ENCODE measurements at places on chromosomes 2 and 18. TPM values are rescaled to one million over a fixed set of nuclear protein-coding genes. Genes with fewer than 3 reads are reported as not detected.

DNA sequence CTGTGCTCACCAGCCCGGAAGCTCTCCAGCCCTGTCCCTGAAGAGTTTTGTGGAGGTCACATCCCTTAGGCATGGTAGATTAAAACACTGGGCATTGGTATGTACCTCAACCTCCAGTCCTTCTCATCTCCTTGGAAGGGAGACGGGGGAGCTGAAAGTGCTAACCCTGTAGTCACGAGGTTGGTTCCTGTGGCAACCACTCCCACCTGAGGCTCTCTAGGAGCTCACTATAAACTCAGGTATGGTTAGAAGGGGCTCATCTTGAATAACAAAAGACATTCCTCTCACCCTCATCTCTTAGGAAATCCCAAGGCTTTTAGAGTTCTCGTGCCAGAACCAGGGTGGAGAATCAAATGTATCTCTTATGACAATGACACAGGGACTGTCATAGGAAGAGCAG is 43.0 kb upstream of the MGAT4A start:
- H3K27me3 ChIP-seq: no peaks in the 10 kb centered on the region
- peak overlapping the region; percentile 16 for H3K27ac ChIP-seq
- H3K36me3 ChIP-seq: peaks cover 3% of the 10 kb centered on the region
- H3K4me3 ChIP-seq: no peak overlapping the region

- H3K4me1 ChIP-seq: peaks cover 51% of the 10 kb centered on the region
- no peak overlapping the region for H3K4me3 ChIP-seq
- DNase-seq: no peak
- peaks cover 5% of the 10 kb centered on the region for H3K27me3 ChIP-seq
- no peak overlapping the region for H3K27ac ChIP-seq
These were observed 67.3 kb upstream of the CABLES1 start for GRCh38 chr18:23068011-23068410.

GRCh38 chr18:50190926-50191325 is 4.0 kb downstream of the MYO5B start:
- peaks cover 11% of the 10 kb centered on the region for H3K4me1 ChIP-seq
- no peaks in the 10 kb centered on the region for H3K36me3 ChIP-seq
- H3K27me3 ChIP-seq: peaks cover 63% of the 10 kb centered on the region
- no peak overlapping the region for H3K4me3 ChIP-seq

The SLC20A1 gene
- total RNA-seq: 158 TPM

The HOXD4 gene
- total RNA-seq: not detected

- H3K27ac ChIP-seq: no peak overlapping the region
- no peaks in the 10 kb centered on the region for H3K4me1 ChIP-seq
- H3K27me3 ChIP-seq: peaks cover 3% of the 10 kb centered on the region
- no peak for DNase-seq
- no peak overlapping the region for H3K4me3 ChIP-seq
- no peaks in the 10 kb centered on the region for H3K36me3 ChIP-seq
These were observed 71.8 kb upstream of the RAB12 start for GRCh38 chr18:8537400-8537799.

DNA sequence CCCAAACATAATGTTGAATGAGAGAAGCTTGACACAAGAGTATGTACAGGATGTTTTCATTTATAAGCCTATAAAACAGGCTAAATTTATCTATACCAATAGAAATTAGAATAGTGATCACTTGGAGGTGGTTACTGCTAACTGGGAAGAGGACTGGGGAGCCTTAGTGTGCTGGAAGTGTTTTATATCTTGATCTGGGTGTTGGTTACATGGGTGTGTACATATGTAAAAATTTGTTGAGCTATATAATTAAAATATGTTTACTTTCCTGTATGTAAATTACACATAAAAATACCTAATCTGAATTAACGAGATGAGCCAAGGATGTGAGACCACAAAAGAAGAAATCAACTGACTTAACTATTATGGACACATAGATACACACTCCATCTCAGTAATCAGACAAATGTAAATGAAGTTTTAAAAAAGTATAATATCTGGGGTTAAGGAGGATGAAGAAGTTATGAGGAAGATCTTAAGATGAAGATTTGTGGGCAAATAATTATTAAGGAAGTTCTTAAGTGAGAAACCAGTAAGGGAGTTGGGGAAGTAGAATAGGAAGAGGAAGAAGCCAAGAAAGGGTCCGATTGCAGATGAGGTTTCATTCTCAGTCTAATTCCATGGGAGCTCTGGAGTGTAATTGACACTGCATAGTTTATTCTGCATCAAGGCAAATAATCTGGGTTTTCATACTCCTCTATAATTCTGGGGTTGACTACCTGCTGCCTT is 32.3 kb upstream of the NABP1 start:
- peaks cover 27% of the 10 kb centered on the region for H3K27me3 ChIP-seq
- no peak for DNase-seq
- H3K27ac ChIP-seq: no peak overlapping the region
- H3K4me1 ChIP-seq: peaks cover 4% of the 10 kb centered on the region
- H3K4me3 ChIP-seq: no peak overlapping the region

DNA sequence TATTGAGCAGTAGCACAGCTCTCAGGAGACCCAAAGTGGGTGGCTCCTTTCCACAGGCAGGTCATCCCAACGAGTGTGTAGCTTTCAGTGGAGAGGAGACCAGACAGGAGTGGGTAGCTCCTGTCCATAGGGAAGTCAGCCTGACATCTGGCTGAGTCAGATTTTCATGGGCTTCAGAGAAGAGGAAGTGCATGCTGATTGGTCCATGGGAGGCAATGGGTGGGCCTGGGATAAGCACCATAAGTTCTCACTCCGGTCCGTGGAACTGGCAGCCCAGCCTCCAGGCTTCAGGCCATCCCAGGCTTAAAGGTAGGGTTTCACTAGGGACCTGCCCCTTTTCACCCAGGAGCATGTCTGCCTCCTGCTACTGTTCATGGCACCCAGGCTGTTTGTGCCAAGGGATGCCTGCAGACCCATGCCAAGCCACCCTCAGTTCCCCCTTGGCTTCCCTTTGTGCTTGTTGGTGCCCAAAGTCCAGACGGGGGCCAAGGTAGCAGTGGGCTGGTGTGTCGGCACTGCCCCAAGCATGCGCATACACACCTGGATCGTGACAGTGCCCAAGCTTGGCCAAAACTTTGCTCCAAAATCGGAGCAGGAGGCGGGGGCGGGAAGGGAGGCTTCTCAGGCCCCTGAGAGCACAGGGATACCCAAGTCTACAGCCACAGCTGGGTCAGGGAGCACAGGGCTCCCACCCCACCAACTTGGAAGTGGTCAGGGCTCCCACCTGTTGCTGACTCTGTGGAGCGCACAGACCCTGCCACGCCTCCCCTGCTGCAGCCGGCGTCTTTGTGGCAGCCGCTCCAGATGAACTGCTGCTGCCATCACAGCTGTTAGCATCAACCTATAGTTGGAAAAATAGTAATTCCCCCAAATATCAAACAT is 26.4 kb downstream of the MARCHF7 start:
- no peaks in the 10 kb centered on the region for H3K27me3 ChIP-seq
- H3K4me3 ChIP-seq: no peak overlapping the region
- no peak overlapping the region for H3K27ac ChIP-seq
- DNase-seq: no peak
- H3K4me1 ChIP-seq: peaks cover 18% of the 10 kb centered on the region
- H3K36me3 ChIP-seq: peaks cover 72% of the 10 kb centered on the region

- peaks cover 63% of the 10 kb centered on the region for H3K27me3 ChIP-seq
- DNase-seq: no peak
- H3K27ac ChIP-seq: no peak overlapping the region
These were observed 858 bp downstream of the KCNS3 start for GRCh38 chr2:17879137-17879912.

DNA sequence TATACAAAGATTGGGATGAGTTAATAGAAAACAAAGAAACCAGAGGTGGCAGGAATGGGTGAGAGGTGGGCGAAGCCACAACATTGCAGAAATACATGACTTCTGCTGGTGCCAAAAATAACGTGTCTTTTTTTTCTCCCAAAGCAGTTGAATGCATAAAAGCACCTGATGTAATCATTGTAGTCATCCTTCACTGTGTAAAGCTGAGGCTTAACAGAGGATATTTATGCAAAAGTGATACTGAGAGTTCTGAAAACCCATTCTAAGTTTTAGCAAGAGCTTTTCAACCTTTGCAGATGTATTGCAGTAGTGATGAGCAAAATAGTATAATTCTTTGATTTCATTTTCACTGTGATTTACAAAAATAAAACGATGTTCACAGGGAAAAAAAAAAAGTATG is 173.0 kb downstream of the PTGR3 start:
- H3K4me1 ChIP-seq: peaks cover 2% of the 10 kb centered on the region
- H3K36me3 ChIP-seq: no peaks in the 10 kb centered on the region
- no peak for DNase-seq

The TUBB8B gene
- not detected for total RNA-seq

The ATP6V1C2 gene
- not detected for total RNA-seq

GRCh38 chr2:38095996-38096861 is 20.3 kb upstream of the CYP1B1 start:
- peaks cover 30% of the 10 kb centered on the region for H3K4me1 ChIP-seq
- no peak overlapping the region for H3K27ac ChIP-seq
- peaks cover 3% of the 10 kb centered on the region for H3K36me3 ChIP-seq
- DNase-seq: no peak
- H3K4me3 ChIP-seq: no peak overlapping the region
- peaks cover 56% of the 10 kb centered on the region for H3K27me3 ChIP-seq

The CFC1 gene
- not detected for total RNA-seq

DNA sequence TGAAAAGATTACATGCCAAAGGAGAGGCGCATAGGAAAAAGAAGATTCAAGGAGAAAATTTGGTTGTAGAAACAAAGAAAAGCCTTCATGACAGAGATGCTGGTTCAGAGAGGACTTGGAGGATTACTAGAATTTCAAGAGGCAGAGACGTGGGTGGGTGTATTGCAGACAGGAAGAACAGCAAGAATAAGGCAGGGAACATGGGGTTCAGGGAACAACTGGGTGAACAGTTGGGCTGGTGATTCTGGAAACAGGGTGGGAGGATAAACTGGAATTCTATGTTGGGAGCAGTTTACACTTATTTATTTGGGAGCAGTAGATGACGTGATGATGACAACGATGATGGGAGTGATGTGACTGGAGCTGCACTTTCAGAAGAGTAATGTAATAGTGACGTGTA is 18.4 kb upstream of the GMCL1 start:
- peaks cover 29% of the 10 kb centered on the region for H3K36me3 ChIP-seq
- no peak overlapping the region for H3K27ac ChIP-seq
- H3K27me3 ChIP-seq: no peaks in the 10 kb centered on the region
- DNase-seq: no peak
- H3K4me1 ChIP-seq: no peaks in the 10 kb centered on the region

GRCh38 chr2:240234503-240234951 is 94.1 kb upstream of the OTOS start:
- no peak overlapping the region for H3K4me3 ChIP-seq
- no peak overlapping the region for H3K27ac ChIP-seq
- no peaks in the 10 kb centered on the region for H3K36me3 ChIP-seq
- no peak for DNase-seq

The SPP2 gene
- total RNA-seq: not detected

- H3K27ac ChIP-seq: peak overlapping the region; percentile 35
- DNase-seq: no peak
- H3K27me3 ChIP-seq: no peaks in the 10 kb centered on the region
- H3K4me3 ChIP-seq: peak overlapping the region; percentile 21
- H3K4me1 ChIP-seq: peaks cover 45% of the 10 kb centered on the region
- H3K36me3 ChIP-seq: peaks cover 51% of the 10 kb centered on the region
These were observed 3.8 kb downstream of the CREB1 start for GRCh38 chr2:207533461-207534008.

GRCh38 chr2:200470230-200470629 is 39.6 kb downstream of the KCTD18 start:
- H3K36me3 ChIP-seq: peaks cover 74% of the 10 kb centered on the region
- DNase-seq: no peak
- no peak overlapping the region for H3K27ac ChIP-seq
- H3K4me1 ChIP-seq: peaks cover 49% of the 10 kb centered on the region
- H3K27me3 ChIP-seq: no peaks in the 10 kb centered on the region

The C2orf74 gene
- total RNA-seq: 8.7 TPM

DNA sequence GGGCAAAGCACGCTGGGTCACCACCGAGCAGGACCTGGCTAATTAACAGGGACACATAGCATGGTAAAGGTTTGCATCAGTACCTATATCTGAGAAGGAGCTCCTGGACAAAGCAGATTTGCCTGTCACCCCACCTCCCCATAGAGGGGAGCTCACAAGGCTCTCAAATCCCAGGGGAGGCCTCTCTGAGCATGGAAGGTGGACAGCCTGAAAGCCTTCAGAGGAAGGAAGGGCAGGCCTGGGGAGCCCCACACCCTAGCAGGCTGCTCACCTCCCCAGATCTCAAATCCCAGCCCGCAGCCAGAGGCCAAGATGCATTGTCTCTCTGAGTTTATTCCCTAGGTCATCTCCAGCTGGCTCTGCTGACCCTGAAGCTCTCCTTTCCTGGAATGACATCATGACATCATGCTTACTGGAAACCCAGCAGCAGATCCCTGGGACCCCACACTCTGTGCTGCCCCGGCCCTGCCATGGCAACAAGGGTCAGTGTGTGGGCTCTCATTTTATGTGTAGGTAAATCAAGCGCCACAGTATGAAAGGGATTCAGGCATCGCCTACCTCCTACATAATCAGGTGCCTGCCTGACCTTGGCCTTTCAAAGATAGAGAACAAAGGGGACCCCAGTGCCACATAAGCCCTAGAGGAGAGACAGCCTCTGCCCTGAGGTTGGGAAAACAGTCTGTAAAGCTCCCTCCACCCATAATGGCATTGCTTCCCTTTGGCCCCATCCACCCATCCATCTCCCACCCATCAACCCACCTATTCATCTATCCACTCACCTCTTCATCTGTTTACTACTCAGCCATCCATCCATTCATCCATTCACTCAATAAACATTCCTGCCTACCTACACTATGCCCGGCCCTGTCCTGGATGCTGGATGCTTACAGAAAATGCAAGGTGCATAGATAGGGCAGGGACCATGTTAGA is 15.7 kb upstream of the TEX51 start:
- no peaks in the 10 kb centered on the region for H3K27me3 ChIP-seq
- H3K27ac ChIP-seq: no peak overlapping the region
- DNase-seq: no peak
- H3K36me3 ChIP-seq: no peaks in the 10 kb centered on the region
- peaks cover 2% of the 10 kb centered on the region for H3K4me1 ChIP-seq
- no peak overlapping the region for H3K4me3 ChIP-seq

DNA sequence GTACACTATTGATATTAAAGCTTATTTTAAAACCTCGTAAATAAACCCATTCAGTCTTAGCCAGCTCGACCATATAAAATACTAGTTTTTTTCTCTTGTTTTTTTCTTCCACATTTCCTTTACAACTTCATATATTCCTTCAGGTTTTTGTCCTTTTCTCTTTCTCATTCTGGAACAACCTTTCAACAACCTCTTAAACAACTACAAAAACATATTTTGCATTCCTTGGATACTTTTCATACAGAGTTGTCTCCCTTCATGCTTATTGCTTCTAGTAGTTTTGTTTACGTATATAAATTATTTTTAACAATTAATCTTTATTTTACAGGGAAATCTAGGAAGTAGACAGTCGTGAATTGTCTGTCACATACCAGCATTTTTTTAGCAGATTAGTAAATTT is 41.2 kb downstream of the COMMD1 start:
- DNase-seq: no peak
- H3K4me3 ChIP-seq: no peak overlapping the region
- no peaks in the 10 kb centered on the region for H3K27me3 ChIP-seq
- H3K36me3 ChIP-seq: no peaks in the 10 kb centered on the region

GRCh38 chr2:18124116-18124835 is 245.8 kb downstream of the KCNS3 start:
- no peak overlapping the region for H3K27ac ChIP-seq
- no peak for DNase-seq
- H3K36me3 ChIP-seq: no peaks in the 10 kb centered on the region
- no peak overlapping the region for H3K4me3 ChIP-seq
- no peaks in the 10 kb centered on the region for H3K27me3 ChIP-seq
- no peaks in the 10 kb centered on the region for H3K4me1 ChIP-seq
